ENCODE measurements at places on chromosomes 1 and 21.

- DNase-seq: no peak
Measured at GRCh38 chr1:233523047-233523446, 90.9 kb upstream of the KCNK1 start.

GRCh38 chr1:67552336-67552759 lies 122.1 kb upstream of the SERBP1 start:
- DNase-seq: no peak

DNA sequence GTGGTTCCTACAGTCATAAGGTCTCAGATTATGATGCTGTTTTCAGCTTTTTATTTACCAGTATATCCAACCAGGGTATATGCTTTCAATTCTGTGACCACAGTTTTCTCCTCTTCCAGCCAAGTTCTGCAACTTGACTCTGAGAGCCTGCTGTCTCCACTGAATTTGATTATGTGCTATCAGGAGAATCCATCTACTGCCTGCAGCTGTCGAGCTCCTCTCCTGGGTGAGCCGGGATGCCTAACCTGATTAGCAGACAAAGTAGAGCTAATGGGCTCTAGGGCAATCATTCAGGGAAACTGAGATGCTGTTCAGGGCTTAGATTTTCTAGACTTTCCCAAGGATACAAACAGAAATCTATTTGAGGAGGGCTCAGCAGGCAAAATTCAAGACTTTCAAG lies 271.5 kb upstream of the BEND5 start:
- no peak for DNase-seq

GRCh38 chr1:170460001-170460400 lies 72.0 kb upstream of the GORAB start:
- DNase-seq: no peak

DNA sequence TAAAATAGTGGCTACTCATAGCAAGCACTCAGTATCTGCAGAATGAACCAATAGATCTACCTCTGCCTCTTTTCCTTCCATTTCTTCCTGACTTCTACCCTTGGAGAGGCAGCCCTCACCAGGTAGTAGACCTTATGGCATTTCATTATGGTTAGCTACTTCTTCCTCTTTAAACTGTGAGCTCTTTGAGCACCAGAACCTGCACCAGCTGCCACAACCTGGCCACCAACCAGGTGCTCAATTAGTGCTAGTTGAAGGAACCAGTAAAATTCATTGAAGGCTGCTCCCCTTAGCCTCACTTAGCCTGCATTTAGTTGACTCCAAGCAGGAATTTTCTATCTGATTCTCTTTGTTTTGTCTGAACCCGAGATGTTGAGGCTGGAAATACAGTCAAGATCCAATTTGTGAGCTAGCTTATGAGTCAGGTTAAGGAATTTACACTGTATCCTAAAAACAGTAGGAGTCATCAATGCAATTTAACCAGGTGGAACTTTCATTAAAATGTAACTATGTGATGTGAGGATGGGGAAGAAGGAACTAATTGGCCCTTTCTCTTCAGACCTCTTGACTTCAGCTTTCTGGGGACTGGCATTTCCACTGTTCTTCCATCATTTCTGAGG lies 81.5 kb upstream of the UBE2U start:
- DNase-seq: no peak

DNA sequence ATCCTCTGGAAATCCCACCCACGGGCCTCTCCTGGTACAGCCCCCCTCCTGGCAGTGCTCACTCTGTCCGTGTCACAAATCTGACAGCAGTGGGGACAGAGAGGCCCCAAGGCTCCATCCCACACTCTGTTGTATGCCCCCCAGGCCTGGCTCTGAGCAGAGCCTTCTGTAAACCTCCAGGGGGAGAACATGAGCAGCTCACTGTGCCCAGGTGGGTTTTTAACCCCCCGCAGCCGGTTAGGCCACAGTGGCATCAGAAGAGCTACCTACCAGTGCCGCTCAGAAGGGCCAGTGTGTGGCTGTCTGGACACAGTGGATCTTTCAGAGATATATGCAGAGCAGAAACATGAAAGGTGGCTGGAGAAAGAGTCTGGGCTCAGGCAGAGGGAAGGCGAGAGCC lies 12.0 kb upstream of the GPR153 start:
- DNase-seq: no peak

- DNase-seq: peak; percentile 45
Measured at GRCh38 chr1:39671793-39672550, at the start of gene NT5C1A. NT5C1A (minus strand) TSS chr1:39672107; CDS start chr1:39672038, 69 bp downstream.

- DNase-seq: no peak
Measured at GRCh38 chr1:202228484-202229122, 35.0 kb downstream of the LGR6 start.

DNA sequence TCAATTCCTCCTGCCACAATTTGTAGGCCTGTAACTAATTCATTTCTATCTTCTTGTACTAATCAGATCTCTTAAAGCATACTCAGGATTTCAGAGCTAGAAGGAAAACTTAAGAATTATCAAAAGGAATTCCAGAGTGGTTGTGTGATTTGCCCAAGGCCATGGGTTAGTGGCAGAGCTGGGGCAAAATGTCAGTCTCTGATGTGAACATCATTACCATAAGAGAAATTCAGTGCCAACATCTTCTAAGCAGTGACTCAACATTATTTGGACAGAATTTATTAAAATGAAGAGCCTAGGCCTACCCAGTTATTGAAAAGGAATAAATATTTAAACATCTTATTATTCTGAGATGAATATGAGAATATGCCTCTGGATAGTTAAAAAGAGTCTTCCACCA lies 14.5 kb downstream of the ST6GALNAC5 start:
- no peak for DNase-seq

DNA sequence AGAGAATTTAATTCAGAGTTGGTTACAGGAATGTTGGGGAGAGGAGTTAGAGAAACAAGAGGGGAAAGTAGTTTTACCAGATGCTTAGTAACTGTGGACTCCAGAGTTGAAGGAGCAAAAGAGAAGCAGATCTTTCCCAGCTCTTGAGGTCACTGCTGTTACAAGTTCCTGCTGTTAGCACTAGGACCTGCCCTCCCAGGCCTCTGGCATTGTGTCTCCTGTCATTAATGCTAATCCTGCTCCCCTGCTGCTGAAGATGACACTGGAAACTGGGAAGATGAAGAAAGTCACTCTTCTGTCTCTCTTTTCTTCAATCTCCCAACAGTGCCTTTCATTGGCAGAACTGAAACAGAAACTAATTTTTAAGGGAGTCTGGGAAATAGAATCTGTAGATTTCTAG lies 845.6 kb downstream of the ADGRL2 start:
- no peak for DNase-seq

DNA sequence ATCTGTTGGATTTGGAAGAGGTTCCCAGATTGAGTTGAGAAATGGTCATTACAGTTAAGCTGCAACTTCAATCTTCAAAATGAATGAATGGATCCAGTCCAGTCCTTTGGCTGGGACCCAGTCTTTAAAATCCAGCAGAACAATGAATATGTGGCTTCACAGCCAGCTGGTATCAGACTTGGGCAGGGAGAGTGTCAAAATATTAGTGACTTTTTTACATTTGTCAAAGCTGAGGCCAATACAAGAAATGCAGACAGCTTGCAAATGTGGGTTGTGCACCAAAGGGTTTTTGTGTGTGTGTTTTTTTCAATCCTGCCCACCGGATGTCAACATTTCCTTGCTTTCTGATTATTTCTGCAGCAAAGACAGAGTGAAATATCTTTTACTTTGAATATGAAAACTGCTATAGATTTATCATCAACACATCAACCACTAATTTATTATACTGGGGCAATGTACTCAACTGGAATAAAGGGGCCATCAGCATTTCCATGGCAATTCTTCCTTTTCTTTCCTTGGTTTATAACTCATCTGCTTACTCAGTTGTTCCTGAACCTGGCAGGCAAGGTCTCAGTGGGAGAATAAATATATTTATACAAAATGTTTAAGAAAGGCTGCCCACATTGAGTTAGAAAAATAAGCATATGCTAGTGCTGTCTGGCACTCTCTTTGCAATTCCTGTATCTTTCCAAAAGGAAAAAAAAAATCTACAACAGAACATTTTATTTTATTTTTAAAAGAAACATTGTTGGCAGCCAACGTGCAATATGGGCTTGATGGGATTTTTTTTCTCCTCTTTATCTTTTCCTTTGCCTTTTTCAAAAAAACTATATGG lies 491.6 kb upstream of the C1orf87 start:
- DNase-seq: no peak

DNA sequence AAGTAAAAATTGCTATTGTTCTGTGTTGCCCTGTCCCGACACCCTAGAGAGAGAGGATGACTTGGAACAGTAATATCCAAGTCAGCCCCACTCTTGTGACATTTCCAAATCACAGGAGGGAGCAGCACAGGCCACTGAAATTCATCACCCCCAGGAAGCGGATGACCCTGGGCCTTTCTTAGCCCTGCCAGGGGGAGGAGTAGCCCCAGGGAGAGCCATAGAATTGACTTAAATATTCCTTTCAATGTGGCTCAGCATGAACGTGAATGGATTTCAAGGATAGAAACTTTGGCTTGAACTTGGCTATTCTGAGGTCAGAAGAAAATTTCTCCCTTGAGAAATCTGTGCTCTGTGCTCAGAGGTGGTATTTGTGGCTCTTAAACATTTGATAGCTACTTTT lies 80.6 kb downstream of the CENPF start:
- no peak for DNase-seq

DNA sequence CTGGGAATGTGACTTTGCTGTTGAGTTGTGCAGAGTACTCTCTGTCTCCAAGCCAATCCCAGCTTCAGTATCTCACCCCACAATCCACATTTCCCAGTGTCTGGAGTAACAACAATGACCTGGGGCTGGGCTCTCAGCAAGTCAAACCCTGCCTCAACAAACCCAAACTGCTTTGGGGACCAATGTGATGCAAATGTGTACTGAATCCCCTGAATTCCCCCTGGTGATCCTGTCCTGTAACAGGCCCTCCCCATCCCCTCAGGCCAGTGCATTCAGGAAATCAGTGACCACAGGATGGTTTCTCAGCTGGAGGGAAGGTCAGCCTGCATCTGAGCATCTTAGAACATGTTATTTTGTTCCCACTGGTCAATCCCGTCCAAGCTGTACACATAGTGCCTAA lies 36.7 kb upstream of the HAO2 start:
- no peak for DNase-seq

DNA sequence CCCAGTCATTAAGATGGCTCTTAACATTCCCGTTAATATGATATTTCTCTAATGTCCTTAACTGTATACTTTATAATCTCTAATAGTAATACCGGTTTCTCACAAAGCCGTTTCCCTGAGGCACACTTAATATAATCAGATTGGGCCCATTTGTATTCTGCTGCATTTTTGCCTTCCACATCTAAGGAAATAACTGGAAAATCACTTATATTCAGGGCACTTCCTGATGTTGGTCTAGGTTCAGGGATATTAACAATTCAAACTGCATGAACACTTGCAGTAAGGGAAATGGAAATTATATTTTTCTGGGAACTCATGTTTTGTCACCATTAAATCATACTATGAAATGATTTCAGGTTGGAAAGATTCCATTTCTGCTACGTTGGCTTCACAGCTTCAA lies 119.8 kb downstream of the TPR start:
- DNase-seq: no peak

DNA sequence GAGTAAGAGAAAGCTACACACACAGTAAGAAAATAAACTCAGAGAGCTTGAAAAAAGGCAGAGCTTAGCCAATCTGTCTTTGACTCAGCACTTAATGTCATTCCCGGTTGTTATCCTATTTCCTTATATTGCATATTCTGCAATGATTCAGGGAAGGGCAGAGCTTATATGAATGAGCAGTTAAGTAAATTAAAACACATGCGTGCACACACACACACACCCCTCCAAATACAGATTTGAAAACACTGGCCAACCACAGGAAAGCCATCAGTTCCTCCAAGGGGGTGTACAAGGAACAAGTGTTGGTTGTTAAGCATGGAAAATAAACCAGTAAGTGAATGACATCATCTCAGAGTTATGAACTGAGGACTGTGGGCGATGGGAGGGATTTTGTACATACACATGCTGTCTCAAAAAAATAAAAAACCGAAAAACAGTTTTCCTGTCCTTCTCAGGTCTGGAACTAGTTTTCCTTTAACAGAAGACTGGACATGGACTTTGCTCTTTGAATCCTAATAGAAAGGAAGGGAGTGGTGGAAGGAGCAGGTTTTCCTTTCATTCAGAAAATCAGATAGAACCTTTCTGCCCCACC lies 1.0 kb downstream of the IQGAP3 start:
- DNase-seq: peak; percentile 11

- no peak for DNase-seq
Measured at GRCh38 chr1:151714820-151715725, 1.5 kb downstream of the CELF3 start.

DNA sequence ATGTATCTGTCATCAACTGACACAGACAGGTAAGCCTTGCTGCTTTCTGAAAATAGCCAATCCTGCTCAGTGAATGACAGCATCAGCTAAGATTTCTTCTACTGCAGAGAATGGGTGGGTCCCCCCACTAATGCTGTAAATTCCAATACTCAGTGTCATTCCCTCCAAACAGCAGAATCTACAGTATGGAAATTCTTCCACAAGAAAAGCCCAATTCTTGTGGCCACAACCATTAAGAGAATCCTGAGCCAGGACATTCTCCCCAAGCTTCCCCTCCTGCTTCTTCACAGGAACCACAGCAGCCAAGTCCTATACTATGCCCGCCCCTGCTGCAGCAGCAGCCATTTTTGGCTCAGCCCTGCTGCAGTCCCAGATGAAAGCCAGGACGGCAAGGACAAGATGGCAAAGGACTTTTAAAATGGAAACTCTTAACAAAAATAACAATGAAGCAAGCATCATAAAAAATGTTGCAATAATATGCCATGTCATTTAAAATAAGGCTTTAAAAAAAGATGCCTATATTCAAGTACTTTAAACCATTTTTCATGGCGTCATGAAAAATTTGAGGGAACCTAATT lies 26.8 kb downstream of the EIF4G3 start:
- no peak for DNase-seq

DNA sequence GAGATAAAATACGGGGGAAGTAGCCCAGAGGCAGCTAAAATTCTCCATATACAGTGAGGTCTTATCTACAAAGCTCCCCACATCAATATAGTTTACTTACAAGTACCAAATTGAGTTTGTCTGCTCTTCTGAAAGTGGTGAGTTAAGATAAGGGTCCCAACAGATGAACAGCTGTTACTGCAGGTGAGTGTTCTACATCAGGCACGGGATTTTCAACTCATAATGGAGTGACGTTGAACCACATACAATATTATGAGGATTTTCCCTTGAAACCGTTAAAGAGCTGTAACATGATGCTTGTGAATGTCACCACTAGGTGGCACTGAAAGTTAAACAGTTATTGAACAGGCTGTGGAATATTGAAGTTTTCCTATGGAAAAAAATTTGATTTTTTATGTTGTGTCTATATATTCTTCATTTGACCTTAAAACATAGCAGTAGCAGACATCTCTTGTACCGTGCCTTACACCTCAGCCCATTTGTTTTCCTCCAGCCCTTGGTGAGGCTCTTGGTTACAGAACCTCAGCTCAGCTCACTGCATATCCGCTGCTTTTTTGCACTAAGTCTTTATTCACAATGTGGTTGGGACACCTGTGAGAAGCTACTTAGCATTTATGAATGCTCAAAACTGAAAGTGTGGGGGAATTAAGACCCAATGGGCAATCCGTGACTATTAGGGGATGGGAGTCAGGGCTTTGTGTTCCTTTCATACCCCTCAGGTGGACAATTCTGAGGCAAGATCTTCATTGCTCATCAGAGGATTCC lies 23.2 kb downstream of the CD1D start:
- no peak for DNase-seq

GRCh38 chr1:188188317-188188716 lies 1359.6 kb downstream of the PLA2G4A start:
- no peak for DNase-seq

- DNase-seq: peak; percentile 15
Measured at GRCh38 chr1:25472471-25472870, 41.8 kb downstream of the MACO1 start.

GRCh38 chr1:213371847-213372619 lies 321.0 kb downstream of the RPS6KC1 start:
- no peak for DNase-seq
